ENCODE measurements at places on chromosomes 5 and 9.

GRCh38 chr9:110156902-110157301 is 51.1 kb downstream of the C9orf152 start:
- no peak for DNase-seq

GRCh38 chr5:41279040-41279439 is 65.7 kb upstream of the C6 start:
- no peak for DNase-seq

GRCh38 chr9:130192382-130192999 is 20.3 kb downstream of the NCS1 start:
- no peak for DNase-seq

GRCh38 chr5:139670369-139671095 is 22.4 kb downstream of the CXXC5 start:
- no peak for DNase-seq

DNA sequence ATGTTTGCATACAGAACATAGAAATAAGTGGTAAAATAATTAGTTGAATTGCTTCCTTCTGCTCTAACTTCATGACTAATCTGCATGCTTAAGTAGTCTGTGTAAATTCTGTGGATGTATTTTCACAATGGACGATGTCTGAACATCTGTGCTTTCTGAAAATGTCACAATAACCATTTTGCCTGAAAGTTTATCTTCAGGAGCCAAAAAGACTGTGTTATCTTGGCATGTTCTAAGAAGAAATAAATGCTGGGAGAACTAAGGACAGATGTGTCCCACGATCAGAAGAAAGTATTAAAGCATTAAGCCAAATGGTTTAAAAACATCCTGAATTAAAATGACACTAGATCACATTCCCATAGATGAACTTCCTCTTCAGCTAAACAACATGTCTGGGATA is 397.6 kb downstream of the SPOCK1 start:
- DNase-seq, result no peak

Data from endothelial cell (in vitro differentiated cells).